ENCODE measurements at places on chromosomes 13 and 19.

DNA sequence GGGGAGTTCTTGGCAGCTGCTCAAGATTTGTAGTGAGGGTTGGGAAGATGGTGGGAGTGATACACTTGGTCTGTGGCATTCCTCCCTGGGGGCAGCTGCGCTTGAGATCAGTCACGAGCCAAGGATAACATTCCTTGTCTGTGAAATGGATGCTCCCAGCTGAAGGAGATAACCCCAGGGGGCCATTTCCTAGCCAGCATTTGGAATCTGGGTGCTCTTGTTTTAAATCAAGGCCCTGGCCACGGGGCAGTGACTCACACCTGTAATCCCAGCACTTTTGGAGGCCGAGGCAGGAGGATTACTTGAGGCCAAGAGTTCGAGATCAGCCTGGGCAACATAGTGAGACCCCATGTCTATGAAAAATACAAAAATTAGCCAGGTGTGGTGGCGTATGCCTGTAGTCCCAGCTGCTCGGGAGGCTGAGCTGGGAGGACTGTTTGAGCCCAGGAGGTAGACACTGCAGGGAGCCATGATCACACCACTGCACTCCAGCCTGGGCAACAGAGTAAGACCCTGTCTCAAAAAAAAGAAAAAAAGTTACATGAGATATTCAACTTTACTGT lies 4.6 kb downstream of the PKN1 start:
- DNase-seq = no peak

GRCh38 chr19:41895745-41896580 lies 13.0 kb downstream of the ARHGEF1 start:
- no peak for DNase-seq

DNA sequence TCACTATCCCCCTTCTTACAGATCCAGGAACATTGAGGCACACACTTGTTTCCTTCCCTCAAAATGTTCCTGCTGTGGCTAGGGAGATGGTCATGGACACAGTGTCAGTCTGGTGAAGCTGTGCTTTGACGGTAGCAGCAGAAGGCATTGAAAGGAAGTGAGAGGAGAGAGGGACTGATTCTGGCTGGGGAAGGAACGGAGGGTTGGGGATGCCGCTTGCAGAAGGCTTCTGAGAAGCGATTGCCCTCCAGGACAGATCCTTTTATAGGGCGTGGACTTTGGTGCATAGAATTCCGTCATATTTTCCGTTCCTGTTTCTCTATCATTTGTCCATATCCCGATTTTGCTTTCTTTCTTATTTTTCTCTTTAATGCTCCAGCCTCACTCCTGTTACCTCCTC lies 14.1 kb upstream of the MYH14 start:
- no peak for DNase-seq

- no peak for DNase-seq
Measured at GRCh38 chr13:27355894-27356293, 68.5 kb upstream of the GTF3A start.

- DNase-seq = no peak
Measured at GRCh38 chr19:35560677-35561076, 2.8 kb downstream of the ATP4A start.

DNA sequence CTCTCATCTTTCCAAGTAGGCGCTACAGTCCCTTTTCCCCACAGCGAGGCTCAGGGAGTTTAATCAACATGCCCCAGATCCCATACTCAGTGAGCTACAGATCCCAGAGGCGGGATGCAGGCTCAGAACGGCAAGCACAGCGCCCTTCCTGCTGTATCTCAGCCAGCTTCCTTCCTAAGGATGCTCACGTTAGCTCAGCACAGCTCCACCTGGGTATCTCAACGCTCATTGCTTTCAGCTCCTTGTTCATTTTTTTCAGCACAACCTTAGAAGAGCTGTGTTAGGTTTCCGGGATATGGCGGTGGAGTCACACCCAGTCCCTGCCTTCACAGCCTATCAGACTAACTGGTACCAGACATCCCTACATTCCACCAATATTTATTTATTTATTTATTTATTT lies 3.1 kb upstream of the MEGF8 start:
- no peak for DNase-seq

DNA sequence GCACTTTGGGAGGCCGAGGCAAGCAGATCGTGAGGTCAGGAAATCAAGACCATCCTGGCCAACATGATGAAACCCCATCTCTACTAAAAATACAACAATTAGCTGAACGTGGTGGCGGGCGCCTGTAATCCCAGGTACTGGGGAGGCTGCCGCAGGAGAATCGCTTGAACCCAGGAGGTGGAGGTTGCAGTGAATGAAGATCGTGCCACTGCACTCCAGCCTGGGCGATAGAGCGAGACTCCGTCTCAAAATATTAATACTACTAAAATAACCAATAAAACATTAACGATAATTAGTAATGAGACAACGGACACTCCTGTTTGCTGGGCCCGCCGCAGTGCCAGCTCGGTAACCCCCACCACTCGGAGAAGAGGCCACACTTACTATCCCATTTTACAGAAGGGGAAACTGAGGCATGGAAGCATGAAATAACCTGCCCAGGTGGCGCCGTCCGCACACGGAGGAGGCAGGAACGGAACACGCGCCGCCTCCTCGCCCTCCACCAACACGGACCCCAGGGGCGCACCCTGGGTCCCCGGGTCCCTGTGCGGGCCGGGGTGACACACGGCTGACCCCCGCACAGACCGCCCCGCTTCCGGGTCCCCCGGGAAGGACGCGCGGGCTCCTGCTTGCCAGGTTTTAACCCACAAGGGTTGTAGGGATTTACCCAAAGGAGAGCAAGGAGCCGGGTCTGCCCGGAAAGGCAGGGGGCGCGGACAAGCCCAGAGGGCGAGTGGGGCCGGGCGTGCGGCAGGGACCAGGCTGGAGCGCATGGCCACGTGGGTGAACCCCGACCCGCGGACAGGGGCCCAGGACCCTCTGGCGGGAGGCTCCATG lies 1.6 kb downstream of the R3HDM4 start:
- no peak for DNase-seq

DNA sequence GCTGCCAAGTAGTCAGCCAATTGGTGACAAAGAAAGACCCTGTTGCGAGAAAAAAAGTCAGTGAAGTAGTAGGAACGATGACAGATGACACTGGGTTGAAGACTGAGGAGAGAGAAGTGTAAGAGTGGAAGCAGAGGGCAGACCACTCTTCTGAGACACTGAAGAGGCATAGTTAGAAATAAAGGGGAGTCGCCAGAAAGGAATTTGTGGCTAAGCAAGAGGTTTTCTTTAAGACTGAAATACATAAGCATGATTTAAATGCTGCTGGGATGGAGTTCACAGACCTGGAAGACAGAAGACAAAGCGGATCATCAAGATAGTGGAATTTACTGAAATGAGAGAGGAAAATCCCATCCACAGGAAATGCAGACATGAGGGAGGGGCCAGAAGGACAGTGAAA lies 56.2 kb upstream of the USPL1 start:
- DNase-seq = no peak

DNA sequence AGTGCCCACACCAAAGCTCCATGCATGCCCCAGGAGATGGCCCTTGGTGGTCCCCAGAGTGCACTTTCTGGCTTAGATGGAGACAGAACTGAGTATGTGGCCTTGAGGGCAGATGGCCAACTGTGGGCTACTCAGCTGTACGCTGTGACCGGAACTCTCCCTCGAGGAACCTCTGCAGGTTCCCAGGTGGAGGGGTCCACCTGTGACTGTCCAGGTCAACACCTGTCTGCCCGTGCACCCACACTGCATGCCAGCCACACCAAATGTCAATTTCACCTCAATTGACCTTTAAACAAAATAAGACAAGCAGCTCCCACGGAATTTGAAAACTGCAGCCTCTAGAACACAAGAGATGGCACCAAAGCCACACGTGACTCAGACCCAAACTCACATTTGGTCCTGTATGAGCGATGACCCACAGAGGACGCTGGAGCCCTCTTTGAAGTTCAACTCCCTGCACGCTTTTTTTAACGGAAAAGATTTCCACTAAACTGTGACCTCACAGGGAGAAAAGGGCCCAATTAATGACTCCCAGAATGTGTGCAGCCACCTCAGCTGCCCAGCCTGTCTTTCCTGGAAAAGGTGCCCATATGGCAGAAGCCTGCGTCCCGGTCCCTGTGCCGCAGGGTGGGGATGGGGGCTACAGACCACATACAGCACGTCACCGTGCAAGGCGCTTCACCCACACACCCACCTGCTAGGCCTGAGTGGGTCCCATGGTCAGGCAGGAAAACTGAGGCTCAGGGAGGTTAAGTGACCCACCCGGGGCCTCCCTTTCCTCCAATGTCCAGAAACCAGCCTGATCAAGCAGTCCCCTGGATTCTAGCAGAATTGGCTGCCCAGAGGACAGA lies 47.7 kb downstream of the KLF2 start:
- DNase-seq = no peak

GRCh38 chr13:110282316-110282841 lies 24.6 kb downstream of the COL4A1 start:
- DNase-seq = no peak

GRCh38 chr19:40611096-40611495 lies 9.9 kb downstream of the LTBP4 start:
- DNase-seq = no peak

DNA sequence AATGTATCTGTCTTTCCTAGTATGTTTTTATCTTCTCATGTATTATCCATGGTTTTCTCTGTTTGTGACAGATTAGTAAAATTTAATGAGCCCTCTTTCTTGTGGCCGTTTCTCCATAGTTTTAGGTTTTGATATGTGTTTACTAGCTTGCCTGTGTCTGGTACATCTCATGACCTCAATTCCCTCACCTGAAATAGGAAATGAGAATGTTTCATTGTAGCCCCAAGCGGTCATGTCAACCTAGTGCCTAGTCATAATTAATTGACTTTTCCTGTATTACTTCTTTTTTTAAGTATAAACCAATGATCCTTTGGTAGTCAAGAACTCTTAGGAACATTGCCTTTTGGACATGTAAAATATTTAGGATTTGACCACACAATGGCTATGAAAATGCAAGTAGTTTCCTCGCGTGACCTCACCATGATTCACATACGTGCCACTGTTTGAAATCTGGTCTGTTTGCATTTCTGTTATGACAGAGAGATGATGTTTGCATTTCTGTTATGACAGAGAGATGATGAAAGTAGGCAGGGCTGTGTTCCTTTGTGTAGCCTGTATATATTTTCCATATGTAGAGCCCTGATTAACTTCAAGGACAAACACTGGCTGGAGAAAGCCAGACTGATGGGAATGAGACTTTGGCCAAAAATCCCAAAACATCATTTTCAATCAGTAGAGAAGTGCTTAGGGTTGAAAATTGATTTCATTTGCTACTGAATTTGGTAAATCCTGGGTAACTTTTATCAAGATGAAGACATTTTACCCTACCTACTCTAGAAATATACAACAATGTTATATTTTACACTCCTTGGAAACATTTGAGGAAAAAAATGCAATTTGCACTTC lies 104.8 kb downstream of the TNFRSF19 start:
- peak; percentile 70 for DNase-seq

GRCh38 chr13:41232578-41233480 lies 30.5 kb downstream of the MTRF1 start:
- no peak for DNase-seq

DNA sequence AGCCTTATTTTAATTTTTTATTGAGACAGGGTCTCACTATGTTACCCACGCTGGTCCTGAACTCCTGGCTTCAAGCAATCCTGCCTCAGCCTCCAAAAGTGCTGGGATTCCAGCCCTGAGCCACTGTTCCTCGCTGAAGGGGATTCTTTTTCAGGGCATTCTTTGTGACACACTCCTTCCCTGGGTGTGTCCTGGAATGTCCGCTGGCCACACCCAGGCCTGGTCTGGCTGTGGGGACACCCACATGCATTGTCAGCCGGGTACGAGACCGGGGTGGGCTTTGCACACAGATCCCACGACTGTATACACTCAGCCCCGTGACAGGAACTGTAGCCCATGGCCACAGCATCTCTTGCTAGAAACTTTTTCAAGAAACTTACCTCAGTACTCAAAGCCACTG lies 34.4 kb upstream of the GATAD2A start:
- DNase-seq = no peak

- peak; percentile 20 for DNase-seq
Measured at GRCh38 chr13:39494006-39494405, 109.0 kb downstream of the LHFPL6 start.

DNA sequence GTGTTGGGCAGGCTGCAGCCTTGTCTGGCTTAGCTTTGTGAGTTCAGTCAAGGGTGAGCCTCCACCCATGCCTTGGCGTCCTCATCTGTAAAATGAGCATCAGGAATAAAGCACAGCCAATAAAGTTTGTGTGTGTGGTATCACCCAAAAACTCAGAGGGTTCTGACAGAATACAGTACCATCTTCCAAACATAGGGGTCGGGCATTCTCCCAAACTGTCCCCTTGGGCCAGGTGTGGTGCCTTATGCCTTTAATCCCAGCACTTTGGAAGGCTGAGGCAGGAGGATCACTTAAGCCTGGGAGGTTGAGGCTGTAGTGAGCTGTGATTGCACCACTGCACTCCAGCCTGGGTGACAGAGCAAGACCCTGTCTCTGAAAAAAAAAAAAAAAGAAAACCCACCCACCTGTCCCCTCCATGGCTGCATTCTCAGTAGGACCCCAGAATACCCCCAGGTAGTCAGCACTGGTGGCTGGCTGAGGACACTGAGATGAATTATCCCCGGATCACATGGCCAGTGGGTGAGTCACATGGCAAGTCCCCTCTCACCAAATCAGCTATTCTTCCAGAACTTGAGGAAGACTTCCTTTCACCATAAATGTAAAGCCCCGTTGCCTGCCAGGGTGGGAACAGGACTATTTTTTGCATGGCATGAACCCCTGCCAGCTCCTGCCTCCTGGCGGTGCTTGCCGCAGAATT lies 18.6 kb downstream of the POP4 start:
- no peak for DNase-seq

- no peak for DNase-seq
Measured at GRCh38 chr19:28972058-28972852, 240.7 kb downstream of the UQCRFS1 start.

DNA sequence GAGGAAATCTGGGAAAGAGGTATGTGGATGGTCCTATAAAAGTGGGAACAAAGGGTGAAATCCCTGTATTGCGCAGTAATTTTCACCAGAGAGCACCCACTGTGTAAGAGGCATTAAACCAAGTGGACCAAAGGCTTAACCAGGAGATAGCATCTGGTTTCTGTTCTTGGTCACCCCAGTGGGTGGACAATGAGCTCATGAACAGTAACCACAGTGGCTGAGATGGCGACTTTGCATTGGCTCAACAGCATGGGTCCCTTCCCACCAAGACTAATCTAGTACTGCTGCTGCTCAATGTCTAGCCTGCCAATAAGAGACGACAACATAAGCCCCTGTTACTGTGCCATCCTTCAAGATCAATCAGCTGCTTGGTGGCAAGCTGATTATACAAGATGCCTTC lies 36.6 kb downstream of the CCDC169 start:
- DNase-seq = no peak

DNA sequence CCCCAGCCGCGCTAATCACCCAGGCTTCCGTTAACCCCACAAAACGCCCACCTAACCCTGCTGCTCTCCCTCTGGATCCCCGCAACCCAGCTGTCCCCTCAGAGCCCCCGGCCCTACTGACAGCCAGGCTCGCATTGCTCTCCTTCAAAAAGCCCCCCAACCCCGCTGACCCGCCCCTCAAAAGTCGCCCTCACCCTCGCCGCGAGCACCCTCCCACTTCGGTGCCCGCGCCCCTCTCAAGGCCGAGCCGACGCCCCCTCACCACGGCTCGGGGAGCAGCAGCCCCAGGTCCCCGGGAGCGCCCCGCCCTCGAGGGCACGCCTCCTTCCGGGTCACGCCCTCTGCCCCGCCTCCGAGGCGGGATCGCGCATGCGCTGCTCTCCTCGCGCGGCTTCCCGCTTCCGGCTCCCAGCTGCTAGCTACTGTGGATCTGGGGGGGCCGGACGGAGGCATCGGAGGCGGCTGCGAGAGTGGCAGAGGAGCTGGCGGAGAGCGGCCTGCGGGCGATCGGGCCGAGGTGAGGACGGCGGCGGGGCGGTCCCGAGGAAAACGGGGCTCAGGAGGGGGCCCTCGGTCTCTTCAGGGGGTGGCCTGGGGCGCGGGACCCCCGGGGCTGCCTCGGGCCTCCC lies 46.1 kb downstream of the ARHGEF18 start:
- peak; percentile 93 for DNase-seq
